Mesenteric fat pad (tissue), 1 donor: ENCODE measurements at places on chromosomes 12 and 14. TPM values are rescaled to one million over a fixed set of nuclear protein-coding genes. Genes with fewer than 3 reads are reported as not detected.
A peak's percentile ranks its signal among the peaks of the same experiment; 100 is the strongest.

The TCHP gene
- total RNA-seq: 8.6 TPM

GRCh38 chr12:54147606-54148005, 41.2 kb downstream of the SMUG1 start:
- DNase-seq: no peak

The OLR1 gene
- total RNA-seq: 6.2 TPM

DNA sequence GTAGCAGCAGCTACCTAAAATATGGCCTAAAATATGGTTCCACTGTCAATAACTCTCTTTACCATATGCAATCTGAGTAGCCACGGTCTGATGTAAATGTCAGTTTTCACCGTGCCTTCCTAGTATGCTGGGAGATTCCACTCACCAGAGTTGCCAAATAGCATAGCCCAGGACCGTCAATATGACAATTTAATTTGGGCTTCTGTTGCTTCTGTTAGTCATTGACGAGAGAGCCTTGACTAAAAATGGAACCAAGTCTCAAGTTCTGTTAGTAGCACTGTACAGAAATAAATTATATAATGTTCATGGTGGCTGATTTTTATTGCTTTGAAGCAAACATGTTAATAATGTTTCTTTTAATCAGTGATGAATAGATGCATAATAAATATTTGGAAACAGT, 348.4 kb downstream of the BCAT1 start:
- no peak for DNase-seq

DNA sequence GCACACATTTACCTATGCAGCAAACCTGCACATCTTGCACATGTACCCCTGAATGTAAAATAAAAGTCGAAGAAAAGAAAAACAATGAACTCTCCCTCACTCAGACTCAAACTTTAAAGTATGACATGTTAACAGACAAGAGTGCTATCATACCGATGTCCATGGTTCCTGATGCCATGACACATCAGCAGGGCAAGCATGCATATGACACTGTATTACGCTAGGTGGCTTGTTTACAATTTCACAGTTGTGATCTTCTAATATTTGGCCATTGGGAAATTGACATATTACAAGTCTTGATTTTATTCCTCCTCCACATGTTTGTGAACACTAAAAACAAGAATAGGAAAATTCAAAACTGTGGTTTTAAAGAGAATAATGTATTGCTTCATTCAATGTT, 126.6 kb downstream of the ADAMTS20 start:
- no peak for DNase-seq

DNA sequence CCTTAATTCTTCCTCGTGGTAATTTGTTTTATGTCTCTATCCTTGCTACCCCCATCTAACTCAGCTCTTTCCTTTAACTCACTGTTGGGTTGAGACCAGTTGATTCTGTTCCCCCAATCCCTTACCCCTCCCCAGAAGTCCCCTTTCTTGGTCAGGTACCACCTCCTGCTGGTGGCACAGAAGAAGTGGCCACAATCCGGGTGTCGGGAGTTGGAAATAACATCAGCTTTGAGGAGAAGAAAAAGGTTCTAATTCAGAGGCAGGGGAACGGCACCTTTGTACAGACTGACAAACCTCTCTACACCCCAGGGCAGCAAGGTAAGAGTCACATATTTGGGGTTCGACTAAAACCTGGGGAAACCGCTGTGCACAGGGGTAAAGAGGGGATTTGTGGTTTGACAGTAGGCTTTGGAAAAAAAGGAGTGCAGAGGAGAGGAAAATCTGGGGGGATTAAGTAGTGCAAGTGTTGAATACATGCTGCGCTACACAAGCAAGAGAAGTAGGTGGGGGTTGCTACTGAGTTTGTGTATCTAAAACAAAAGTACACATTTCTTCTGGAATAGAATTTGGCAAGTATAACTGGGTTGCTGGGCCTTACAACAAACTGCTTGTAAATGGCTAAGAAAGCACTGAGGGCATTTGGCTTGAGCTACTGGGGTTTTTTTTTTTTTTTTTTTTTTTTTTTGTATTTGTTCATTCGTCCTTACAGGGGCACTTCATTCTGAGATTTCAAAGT, 1.3 kb downstream of the A2ML1 start:
- no peak for DNase-seq

GRCh38 chr12:45131506-45131905, 80.6 kb upstream of the DBX2 start:
- DNase-seq: no peak

The INSM2 gene
- total RNA-seq: not detected

- no peak for DNase-seq
Observed at GRCh38 chr14:79570648-79571047, 640.7 kb downstream of the DIO2 start.

The HOXC11 gene
- total RNA-seq: not detected

DNA sequence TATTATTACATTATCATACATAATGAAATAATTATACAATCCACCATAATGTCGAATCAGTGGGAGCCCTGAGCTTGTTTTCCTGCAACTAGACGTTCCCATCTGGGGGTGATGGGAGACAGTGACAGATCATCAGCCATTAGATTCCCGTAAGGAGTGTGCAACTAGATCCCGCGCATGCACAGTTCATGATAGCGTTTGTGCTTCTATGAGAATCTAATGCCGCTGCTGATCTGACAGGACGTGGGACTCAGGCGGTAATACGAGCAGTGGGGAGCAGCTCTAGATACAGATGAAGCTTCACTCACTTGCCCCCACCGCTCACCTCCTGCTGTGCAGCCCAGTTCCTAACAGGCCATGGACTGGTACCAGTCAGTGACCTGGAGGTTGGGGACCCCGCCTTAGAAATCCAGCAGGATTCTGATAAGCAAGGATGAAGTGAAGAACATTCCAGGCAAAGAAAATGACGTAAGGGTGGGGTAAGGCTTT, 204.6 kb downstream of the ETV6 start:
- DNase-seq: no peak

The ENDOU gene
- 1.4 TPM for total RNA-seq

DNA sequence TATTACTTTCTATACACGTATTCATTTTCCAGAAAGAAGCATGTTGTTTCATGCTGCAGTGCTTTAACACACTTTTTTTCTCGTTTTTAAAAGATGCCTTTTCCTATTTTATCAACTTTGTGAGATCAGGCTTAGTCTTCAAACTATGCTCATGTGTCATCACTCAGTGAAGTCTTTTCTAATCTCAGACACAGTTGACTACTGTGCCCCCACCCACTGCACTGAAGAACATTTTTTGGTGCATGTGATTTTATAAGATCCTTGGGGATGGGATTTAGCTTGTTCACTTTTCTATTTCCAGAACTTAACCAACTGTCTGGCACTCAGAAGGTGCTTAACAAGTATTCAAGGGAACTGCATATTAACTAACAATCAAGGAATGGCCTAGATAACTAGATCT, 85.5 kb downstream of the CDK17 start:
- DNase-seq: no peak

The ATXN7L3B gene
- 17.0 TPM for total RNA-seq

DNA sequence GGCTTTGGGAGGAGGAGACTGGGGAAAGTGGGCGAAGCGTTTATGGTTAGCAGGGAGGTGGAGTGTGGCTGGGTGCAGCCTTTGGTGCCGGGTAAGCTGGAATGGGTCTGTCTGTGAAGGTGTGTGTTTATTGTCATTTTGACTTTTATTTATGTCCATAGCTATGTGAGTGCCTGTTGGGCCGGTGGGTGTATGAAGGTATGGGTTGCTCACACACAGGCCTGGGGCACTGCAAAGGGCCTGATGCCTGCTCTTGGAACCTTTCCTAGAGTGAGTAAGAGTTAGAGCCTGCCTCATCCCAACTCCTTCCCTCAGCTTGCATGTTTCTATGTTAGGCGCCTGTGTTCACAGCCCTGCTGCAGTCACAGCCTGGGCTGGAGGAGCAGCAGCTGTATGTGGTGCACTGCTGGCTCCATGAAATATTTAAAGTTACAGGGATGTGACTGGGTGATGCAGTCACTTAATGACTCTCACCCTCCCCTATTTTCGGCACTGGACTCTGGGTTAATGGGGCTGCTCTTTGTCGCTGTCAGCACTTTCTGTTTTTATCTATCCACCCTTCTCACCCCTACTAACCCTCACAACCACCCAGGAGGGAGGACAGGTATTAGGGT, 2.6 kb upstream of the PPP1R1A start:
- no peak for DNase-seq

GRCh38 chr12:68866950-68867349, 59.0 kb downstream of the MDM2 start:
- no peak for DNase-seq

The ERP27 gene
- total RNA-seq: 0.87 TPM

- no peak for DNase-seq
Observed at GRCh38 chr12:41850046-41850445, 294.6 kb downstream of the GXYLT1 start.

DNA sequence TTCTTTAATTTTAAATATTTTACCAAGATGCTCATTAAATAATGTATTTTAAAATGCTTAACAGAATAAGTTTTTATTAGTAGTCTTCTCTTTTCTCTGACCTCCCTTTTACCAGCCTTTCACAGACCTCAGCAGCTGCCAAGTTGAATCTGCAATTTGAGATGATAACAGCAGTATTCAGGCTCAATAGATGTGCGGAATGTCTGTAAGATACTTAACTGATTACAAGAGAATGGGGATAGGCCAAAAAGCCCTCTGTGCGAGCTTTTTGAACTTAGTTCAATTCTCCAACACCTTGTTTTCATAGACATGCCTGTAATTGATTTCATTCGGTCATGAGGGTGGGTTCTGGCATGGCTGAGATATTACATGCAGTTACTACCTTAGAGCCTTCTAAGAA, 277.2 kb downstream of the TMTC2 start:
- DNase-seq: no peak

GRCh38 chr14:54253195-54253947, 143.4 kb upstream of the CDKN3 start:
- no peak for DNase-seq

DNA sequence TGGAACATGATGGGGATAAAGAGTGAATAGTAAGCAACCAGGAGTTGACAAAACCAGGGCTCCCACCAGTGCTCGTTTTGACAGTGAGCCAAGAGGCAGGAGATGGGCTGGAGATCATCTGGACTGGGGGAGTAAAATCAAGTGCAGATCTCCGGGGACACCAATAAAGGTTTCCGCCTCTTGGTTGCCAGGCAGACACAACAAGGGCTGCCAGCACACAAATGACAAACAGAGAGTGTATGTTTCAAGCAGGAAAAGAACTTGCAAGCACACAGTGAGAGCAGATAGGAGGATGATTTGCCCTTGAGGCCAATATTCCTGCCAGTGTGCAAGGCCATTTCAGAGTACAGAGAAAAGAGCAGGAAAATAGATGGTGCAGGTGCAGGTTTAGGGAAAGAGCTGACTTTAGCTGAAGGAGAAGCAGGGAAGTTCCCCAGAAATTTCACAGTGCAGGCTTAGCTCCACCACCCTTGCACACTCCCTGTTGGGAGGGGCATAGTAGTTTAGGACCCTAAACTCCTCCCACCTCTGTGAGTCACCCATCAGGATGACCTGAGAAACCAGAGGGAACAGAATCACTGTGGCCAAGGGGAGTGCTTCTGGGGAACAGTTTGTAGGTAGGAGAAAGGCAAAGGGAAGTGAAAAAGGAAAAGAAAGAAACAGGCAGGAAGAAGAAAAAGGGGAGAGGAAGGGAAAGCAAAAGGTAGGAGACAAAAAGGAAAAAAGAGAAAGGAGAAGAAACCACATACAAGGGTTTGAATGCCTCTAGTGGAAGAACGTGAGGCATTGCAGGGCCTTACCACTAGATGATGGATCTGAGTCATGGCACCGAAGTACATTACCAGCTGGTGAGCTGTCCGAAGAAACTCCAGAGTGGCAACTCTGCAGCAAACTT, 404.4 kb downstream of the SLC6A15 start:
- DNase-seq: no peak

The PMEL gene
- total RNA-seq: 0.64 TPM

The RBP5 gene
- 1.1 TPM for total RNA-seq

The ADAM21 gene
- 0.13 TPM for total RNA-seq

The CLEC4E gene
- total RNA-seq: 11.3 TPM

The CARMIL3 gene
- 0.61 TPM for total RNA-seq

The SMCO2 gene
- total RNA-seq: not detected

DNA sequence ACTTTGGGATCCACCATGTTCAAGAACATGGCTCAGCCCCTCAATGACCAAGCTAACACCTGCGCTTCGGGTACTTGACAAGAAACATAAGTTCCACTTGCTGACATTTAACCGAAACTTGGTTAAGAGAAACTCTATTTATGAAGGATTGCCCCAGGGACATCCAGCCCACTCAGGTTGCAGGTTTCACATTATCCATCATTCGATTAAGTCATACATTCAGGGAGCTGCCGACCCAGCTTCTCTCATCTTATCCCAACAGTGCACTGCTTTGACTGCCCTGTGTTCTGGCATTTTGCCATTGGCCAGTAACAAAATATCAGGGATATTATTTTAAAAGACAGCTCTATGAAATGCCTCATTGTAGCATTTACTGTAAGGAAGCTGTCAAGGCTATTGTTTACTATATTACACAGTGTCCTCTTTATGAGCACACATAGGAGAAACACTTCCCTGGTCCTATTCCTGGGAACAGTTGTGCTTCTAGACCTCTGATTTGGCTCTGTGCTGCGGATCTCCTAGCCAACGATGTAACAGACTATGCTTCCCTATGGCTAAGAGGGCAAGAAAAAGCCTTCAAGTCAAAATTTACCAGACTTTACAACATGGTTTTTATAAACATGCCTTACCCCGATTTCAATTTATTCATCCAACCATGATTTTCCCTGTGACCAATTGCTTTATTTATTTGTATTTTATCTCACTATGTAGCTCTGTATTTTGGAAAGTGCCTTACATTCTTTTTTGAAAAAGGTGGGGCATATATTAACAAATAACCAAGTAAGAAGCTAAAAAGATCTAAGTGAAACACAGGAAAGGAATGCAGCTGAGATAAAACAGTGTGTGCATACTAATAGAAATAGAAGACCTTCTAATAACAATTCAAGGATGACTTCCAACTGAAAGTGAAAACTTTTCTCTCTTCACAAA, 109.3 kb downstream of the ITPR2 start:
- no peak for DNase-seq

The AQP5 gene
- not detected for total RNA-seq

DNA sequence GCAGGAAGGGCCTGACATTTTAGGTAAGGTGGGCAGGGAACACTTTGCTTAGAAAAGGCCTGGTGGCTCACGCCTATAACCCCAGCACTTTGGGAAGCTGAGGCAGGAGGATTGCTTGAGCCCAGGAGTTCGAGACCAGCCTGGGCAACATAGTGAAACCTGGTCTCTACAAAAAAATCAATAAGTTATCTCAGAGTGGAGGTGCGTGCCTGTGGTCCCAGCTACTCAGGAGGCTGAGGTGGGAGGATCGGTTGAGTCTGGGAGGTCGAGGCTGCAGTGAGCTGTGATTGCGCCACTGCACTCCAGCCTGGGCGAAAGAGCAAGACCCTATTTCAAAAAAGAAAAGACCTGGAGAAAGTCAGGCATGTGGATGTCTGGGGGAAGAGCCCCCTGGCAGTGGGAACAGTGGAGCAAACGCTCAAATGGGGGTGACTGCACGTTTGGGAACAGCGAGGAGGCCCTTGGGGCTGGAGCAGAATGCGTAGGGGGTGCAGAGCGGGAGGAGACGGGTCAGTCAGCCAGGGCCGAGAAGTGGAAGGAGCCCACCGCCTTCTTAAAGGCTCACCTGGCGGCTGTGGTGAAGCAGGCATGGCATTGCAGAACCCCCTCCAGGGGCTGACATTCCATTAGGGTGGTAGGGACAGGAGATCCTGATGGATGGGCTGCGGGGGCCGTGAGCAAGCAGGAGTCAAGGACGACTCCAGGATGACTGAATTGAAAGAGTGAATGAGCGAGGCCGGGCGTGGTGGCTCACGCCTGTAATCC, 6.2 kb upstream of the KIF26A start:
- peak; percentile 81 for DNase-seq

The OR6C2 gene
- not detected for total RNA-seq

The BDKRB2 gene
- total RNA-seq: 11.4 TPM

GRCh38 chr14:76089575-76089974, 62.1 kb upstream of the GPATCH2L start:
- no peak for DNase-seq

GRCh38 chr12:57731411-57732080, 7.0 kb downstream of the AGAP2 start:
- no peak for DNase-seq
